Activated gamma-delta T cell treated with anti-CD3 and anti-CD28 coated beads, Interleukin-2, amount 50 U/mL, for 16 hours (primary cell): ENCODE measurements at places on chromosomes 12 and 14.
A peak's percentile ranks its signal among the peaks of the same experiment; 100 is the strongest.

DNA sequence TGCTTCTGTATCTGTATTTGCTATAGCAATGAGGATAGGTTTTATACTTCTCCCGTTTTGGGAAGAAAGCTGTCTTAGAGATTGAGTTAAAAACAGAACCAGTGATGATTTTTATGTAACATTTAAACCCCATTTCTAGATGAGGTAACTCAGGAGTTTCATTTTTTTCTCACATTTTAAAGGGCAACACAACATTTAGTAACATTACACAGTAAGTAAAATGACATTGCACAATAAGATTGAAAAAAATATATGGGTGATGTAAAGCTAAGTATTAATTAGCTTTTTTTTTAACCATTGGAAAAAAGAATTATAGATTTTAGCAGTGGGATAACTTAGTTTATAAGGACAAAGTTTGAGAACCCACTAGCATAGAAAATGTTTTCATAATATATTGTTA, 25.2 kb upstream of the SCFD1 start:
- DNase-seq = no peak

- DNase-seq = no peak
Observed at GRCh38 chr12:116182359-116183063, 95.0 kb downstream of the MED13L start.

DNA sequence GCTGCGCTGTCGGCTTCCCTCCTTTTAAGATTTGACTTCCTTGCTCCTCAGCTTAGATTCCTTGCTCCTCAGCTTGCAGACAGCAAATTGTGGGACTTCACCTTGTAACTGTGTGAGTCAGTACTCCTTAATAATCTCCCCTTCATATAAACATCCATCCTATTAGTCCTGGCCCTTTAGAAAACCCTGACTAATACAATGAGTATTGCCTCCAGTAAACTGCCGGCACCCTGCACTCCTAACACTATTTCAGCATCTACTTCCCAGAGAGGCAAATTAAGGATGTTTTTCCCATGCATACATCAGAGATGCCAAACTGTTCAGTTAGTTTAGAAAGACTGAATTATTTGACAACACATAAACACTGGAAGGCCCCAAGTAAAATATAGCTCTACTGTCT, 611.3 kb upstream of the TMEM132C start:
- DNase-seq = no peak

- DNase-seq = no peak
Observed at GRCh38 chr12:130070126-130070611, 92.1 kb upstream of the FZD10 start.

- peak; percentile 53 for DNase-seq
Observed at GRCh38 chr12:13165617-13166041, 30.9 kb upstream of the EMP1 start.

DNA sequence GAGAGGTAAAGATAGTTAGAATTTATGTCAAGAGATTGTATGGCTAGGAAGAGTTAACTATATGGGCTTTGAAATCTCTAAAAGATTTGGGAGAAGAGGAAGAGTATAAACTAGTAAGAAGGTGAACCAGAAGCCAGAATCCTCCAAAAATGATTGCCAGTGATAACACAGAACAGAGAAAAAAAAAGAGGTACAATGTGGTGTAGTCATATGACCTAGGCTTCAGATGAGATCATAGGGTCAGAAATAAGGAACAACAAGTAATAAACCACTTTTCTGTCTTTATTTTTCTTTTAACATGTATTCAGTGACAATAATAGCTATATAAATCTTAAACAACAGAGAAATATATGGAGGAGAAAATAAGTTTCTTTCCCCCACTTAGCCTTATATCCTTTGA, 2.0 kb upstream of the NECAP1 start:
- no peak for DNase-seq

DNA sequence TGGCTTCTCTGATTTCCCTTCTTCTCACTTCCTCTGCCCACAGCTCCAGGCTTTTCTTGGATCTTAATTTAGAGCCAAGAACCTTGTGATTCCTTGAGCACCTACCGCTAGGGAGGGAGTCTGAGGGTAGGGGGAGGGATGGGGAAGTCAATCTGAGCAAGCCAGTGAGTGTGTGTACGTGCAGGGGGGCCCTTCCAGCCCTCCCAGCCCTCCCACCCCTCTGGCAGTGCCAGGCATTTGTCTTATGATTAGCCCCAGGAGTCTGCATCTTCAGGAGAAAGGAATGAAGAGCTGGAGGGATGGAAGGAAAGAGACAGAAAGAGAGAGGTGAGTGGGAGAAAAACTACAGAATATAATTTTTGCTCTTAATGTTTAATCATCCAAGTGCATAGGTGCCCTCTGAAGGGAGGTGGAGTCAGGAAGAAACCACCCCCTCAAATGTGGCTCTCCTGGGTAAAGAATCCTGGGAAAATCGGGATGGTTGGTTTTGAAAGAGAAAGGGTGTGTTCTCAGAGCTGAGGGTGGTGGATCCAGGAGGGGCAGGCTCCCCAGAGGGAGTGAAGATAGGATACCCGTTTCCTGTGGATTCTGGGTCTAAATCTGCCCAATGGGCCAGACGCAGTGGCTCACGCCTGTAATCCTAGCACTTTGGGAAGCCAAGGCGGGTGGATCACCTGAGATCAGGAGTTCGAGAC, 2.1 kb downstream of the PIANP start:
- no peak for DNase-seq
